ENCODE measurements at places on chromosomes 16 and 17.

DNA sequence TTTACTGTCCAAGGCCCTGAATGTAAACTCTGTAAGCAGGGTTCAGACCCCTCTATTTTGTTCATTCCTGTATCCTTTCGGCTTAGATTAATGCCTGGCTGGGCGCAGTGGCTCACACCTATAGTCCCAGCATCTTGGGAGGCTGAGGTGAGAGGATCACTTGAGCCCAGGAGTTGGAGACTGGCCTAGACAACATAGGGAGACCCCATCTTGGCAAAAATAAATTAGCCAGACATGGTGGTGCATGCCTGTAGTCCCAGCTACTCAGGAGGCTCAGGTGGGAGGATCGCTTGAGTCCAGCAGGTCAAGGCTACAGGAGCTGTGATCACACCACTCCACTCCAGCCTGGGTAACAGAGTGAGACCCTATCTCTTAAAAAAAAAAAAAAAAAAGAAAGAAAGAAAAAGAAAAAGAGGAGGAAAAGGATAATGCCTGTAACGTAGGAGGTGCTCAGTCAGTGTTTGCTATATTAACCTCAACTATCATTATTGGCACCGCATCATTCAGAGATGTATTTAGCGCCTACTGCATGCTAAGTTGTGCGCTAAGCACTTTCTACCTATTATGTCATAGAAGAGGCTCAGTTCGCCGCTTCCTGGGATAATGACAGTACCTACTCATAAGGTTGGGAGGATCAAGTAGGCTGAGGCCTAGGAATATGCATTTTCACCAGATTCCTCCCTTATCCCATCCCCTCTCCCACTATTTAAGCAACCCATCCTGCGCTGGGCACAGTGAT, 5.0 kb downstream of the SOCS1 start:
- DNase-seq = no peak

GRCh38 chr17:28328325-28328724, 6.9 kb downstream of the IFT20 start:
- no peak for DNase-seq

- no peak for DNase-seq
These were observed 11.0 kb downstream of the RNF135 start for GRCh38 chr17:30981531-30982519.

GRCh38 chr17:45380991-45381390, 51.7 kb downstream of the ARHGAP27 start:
- DNase-seq = no peak

- DNase-seq = no peak
These were observed 71.0 kb downstream of the ARHGAP17 start for GRCh38 chr16:24944206-24944605.

GRCh38 chr16:86512301-86512859, 2.1 kb downstream of the FOXF1 start:
- DNase-seq = no peak

DNA sequence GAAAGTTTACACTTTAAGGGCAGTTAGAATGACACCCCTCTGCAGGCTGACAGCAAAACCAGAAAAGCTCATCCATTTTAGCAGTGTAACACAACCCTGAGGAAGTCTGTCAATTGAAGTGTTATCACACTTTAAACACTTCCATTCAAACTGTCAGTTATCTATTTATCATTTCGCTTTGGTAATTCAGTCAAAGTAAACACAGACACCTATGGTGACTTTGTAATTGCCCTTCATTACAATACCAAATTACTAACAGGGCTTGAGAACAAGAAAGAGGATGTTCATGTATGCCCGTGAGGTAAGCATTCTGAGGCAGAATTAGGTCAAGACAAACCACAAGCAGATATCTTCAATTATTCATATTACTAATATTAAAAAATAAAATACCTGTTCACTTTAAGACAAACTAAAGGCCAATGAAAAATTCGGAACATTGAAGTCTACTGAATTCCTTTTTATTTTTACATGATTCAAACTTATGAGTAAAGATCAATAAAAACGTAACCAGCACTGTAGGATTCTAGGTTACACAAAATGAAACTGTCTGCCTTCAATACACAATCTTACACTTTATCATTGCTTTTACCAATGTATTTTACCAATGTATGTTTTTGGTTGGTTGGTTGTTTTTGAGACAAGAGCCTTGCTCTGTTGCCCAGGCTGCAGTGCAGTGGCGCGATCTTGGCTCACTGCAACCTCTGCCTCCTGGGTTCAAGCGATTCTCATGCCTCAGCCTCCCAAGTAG, 57.1 kb downstream of the BRIP1 start:
- peak; percentile 5 for DNase-seq

- no peak for DNase-seq
These were observed 6.9 kb upstream of the CHMP6 start for GRCh38 chr17:80984749-80985148.

DNA sequence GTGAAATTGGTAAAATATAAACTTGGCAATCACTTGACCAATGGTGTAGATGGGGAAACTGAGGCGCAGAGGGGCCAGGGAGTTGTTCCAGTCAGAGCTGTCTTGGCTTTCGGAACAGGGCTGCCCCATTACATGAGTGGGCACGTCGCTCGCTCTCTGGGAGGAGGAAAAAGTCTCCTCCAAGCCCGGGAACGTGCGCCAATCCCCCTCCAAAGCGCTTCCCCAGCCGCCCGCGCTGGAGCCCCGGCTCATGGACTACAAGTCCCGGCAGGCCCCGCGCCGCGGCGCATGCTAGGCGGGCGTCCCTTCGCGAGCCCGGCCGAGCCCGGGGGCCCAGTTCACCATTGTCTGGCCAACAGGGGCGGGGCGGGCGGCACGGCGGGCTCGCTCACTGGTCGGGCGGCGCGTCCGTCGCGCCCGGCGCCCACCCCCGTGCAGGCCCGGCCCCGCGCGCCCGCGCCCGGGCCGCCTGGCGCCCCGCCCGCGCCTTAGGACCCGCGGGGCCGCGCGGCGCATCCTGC, at the start of gene LLGL1:
LLGL1 (plus strand) TSS at position 515 of the 521 bp plus-strand sequence. CDS start 48 bp downstream, outside the sequence.
- peak; percentile 96 for DNase-seq

DNA sequence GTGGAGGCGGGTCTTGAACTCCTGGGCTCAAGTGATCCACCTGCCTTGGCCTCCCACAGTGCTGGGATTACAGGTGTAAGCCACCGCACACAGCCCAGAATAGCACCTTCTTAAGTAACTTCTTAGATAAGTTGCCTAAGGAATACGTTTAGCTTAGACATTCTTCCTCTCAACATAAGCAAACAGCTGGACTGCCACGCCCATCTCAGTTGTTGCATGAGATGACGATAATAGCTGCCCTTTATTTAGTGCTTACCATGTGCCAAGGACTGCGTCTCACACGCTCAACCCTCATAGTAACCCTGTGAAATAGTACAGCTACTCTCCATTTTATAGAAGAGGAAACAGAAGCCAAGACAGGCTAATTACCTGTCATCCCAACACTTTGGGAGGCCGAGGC, 11.8 kb downstream of the HASPIN start:
- no peak for DNase-seq

DNA sequence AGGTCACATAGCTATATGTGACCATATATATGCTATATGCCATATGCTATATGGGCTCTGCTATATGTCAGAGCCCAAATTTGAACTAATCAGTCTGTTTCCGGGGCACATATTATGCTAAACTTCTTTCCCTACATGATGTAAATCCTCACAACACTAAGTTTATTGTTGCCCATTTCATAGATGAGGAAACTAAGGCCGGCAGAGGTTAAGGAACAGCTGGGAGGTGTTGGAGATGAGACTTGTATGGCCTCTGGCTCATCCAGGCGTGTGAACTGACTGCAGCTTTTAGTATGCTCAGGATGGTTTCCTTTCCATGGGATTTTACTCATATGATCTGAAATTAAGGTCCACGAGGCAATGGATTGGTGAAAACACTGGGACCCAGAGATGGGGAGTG, 17.5 kb upstream of the CNOT1 start:
- DNase-seq = no peak

- no peak for DNase-seq
These were observed at the start of gene EPX for GRCh38 chr17:58192612-58193011. EPX (plus strand) TSS chr17:58192726; CDS start chr17:58192847, 121 bp downstream.

DNA sequence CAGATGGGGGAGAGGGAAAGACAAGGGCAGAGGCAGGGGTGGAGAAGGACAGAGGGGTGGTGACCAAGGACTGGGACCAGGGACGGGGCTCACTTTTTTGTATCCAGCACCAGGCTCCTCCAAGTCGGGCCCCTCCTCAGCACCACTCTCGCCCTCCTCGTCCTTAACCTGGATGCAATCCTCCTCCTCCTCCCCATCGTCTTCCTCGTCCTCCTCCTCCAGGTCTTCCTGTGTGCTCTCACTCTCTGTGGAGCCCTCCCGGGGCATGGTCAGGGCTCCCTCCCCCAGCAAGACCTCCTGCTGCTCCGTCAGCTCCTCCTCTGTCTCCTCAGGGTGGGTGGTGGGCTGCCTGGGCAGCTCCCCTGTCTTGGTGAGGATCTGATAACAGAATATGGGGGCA, 16.8 kb downstream of the G6PC3 start:
- no peak for DNase-seq

GRCh38 chr16:24936151-24936550, 79.0 kb downstream of the ARHGAP17 start:
- DNase-seq = no peak
